ENCODE measurements at places on chromosomes 16 and 17. TPM values are rescaled to one million over a fixed set of nuclear protein-coding genes. Genes with fewer than 3 reads are reported as not detected.

DNA sequence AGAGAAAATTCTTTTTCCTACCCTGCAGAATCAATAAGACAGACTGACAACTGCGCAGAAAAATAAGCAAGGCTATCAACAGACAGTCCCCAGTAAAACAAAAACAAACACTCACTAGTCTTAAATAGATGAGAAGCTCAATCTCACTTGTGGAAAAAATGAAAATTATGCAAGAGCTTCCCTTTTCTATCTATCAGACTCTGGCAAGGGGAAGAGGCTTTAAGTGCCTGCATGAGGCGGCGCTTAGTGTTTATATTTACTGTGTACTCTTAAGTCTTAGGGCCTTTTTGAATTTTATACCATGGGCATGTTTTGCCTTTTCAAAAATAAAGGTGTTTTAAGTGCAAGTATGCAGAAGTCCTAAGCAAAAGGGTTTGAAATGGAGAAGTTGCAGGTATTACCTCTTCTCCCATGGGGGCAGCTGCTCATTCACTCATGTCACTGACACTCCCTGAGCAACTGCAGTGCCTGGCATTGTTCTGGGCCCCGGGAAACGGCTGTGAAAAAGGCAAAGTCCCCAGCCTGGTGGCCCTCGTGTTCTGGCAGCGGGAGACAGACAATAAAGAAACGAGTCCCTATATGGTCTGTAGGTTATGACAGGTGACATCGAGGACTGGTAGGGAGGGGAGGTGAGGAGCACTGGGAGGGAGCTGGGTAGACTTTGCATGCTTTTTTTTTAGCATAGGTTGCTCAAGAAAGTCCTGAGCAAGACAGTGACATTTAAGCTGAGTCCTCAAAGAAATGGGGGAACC, 35.2 kb downstream of the HSBP1 start:
- no peaks in the 10 kb centered on the region for H3K27me3 ChIP-seq
- H3K4me1 ChIP-seq, result no peaks in the 10 kb centered on the region
- H3K4me3 ChIP-seq, result no peak overlapping the region
- no peak overlapping the region for H3K27ac ChIP-seq
- no peaks in the 10 kb centered on the region for H3K36me3 ChIP-seq

GRCh38 chr17:2881295-2881694, 85.1 kb downstream of the RAP1GAP2 start:
- no peak overlapping the region for H3K27ac ChIP-seq
- no peak overlapping the region for H3K4me3 ChIP-seq
- no peaks in the 10 kb centered on the region for H3K4me1 ChIP-seq
- DNase-seq, result no peak
- H3K36me3 ChIP-seq, result no peaks in the 10 kb centered on the region

The TP53TG3B gene
- total RNA-seq, result not detected

GRCh38 chr16:57284952-57285363, 486 bp upstream of the PLLP start:
- no peaks in the 10 kb centered on the region for H3K36me3 ChIP-seq
- H3K4me1 ChIP-seq, result peaks cover 2% of the 10 kb centered on the region
- H3K4me3 ChIP-seq, result peak overlapping the region; percentile 54
- peaks cover 38% of the 10 kb centered on the region for H3K27me3 ChIP-seq
- no peak for DNase-seq

The ORC6 gene
- 6.2 TPM for total RNA-seq

- no peak overlapping the region for H3K27ac ChIP-seq
- no peaks in the 10 kb centered on the region for H3K4me1 ChIP-seq
- H3K4me3 ChIP-seq, result no peak overlapping the region
Measured at GRCh38 chr17:12127667-12128066, 107.0 kb downstream of the MAP2K4 start.

The QRICH2 gene
- total RNA-seq, result 3.2 TPM

- H3K27ac ChIP-seq, result no peak overlapping the region
- DNase-seq, result no peak
- no peaks in the 10 kb centered on the region for H3K27me3 ChIP-seq
- H3K36me3 ChIP-seq, result no peaks in the 10 kb centered on the region
- no peaks in the 10 kb centered on the region for H3K4me1 ChIP-seq
Measured at GRCh38 chr16:85563515-85564276, 49.4 kb upstream of the GSE1 start.

- peaks cover 39% of the 10 kb centered on the region for H3K4me1 ChIP-seq
- no peak overlapping the region for H3K4me3 ChIP-seq
- no peak for DNase-seq
Measured at GRCh38 chr17:42783791-42784138, 3.4 kb downstream of the WNK4 start.

DNA sequence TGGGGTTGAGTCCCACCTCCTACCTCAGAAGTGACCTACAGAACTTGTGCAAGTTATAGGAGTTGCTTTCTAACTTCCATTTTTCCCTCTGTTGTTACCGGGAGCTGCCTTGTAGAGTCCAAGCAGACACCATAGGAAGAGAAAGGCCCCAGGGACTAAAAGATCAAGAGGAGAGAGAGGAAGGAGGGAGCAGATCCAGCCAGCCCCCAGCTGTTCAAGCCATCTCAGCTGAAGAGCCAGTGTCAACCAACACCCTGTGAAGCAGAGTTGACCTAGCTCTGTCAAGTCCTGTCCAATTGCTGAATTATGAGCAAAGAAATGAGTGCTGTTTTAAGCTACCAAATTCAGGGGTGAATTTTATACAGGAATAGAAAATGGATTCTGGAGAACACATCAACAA, 34.9 kb upstream of the CACNG4 start:
- no peak for DNase-seq
- H3K27me3 ChIP-seq, result peaks cover 2% of the 10 kb centered on the region
- no peak overlapping the region for H3K4me3 ChIP-seq
- H3K27ac ChIP-seq, result no peak overlapping the region
- no peaks in the 10 kb centered on the region for H3K4me1 ChIP-seq
- no peaks in the 10 kb centered on the region for H3K36me3 ChIP-seq

GRCh38 chr16:82201926-82202325, 31.9 kb upstream of the MPHOSPH6 start:
- no peak overlapping the region for H3K27ac ChIP-seq
- H3K4me3 ChIP-seq, result no peak overlapping the region
- H3K27me3 ChIP-seq, result no peaks in the 10 kb centered on the region
- H3K36me3 ChIP-seq, result no peaks in the 10 kb centered on the region

DNA sequence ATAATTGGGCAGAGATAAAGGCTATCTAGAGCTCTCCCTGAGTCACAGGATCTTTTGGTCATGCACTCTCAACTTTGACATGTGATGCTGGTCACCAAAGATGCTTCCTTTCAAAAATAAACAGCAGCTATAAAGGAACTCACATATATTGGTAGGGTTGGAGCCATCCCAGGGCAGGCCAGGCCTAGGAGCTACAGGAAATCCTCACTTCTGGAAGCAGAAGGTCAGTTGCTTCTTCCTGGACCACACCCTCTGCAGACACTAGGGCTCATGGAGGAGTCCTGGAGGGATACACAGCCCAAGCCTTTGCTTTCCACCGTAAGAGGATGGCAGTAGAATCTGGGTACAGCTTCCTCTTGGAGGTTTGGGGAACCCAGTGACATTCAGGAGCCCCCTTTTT, 24.6 kb downstream of the SOST start:
- H3K27me3 ChIP-seq, result no peaks in the 10 kb centered on the region
- no peak overlapping the region for H3K27ac ChIP-seq
- no peaks in the 10 kb centered on the region for H3K4me1 ChIP-seq
- no peaks in the 10 kb centered on the region for H3K36me3 ChIP-seq
- H3K4me3 ChIP-seq, result no peak overlapping the region
- DNase-seq, result no peak

GRCh38 chr16:75343286-75343685, 90.0 kb downstream of the CFDP1 start:
- H3K27ac ChIP-seq, result no peak overlapping the region
- H3K27me3 ChIP-seq, result no peaks in the 10 kb centered on the region
- DNase-seq, result no peak
- H3K36me3 ChIP-seq, result peaks cover 10% of the 10 kb centered on the region

The FADS6 gene
- not detected for total RNA-seq

The CES1 gene
- 3.3 TPM for total RNA-seq

DNA sequence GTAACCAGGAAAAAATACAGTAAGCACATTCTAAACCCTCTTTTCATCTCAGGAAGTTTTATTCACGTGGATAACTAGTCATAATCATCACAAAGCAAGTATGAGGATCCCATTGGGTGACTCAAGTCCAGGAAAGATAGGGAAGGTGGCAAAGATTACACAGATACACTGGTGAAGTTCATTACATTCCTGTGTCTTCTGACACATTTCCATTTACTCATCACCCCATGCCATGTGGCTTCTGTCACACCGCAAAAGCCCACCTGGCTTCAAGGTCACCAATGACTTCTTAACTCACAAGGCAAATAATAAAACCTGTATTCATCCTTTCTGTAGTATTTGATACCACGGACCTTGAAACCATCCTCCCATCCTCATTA, 17.0 kb downstream of the HS3ST3A1 start:
- H3K4me3 ChIP-seq, result no peak overlapping the region
- H3K27ac ChIP-seq, result no peak overlapping the region
- no peaks in the 10 kb centered on the region for H3K36me3 ChIP-seq

- H3K4me3 ChIP-seq, result no peak overlapping the region
- no peak overlapping the region for H3K27ac ChIP-seq
Measured at GRCh38 chr16:57911743-57912142, 59.2 kb downstream of the CNGB1 start.

The NPIPB2 gene
- total RNA-seq, result 19.5 TPM

- no peak overlapping the region for H3K27ac ChIP-seq
- no peaks in the 10 kb centered on the region for H3K4me1 ChIP-seq
- H3K27me3 ChIP-seq, result no peaks in the 10 kb centered on the region
- DNase-seq, result no peak
- no peak overlapping the region for H3K4me3 ChIP-seq
Measured at GRCh38 chr16:72915331-72915730, 132.6 kb downstream of the ZFHX3 start.

DNA sequence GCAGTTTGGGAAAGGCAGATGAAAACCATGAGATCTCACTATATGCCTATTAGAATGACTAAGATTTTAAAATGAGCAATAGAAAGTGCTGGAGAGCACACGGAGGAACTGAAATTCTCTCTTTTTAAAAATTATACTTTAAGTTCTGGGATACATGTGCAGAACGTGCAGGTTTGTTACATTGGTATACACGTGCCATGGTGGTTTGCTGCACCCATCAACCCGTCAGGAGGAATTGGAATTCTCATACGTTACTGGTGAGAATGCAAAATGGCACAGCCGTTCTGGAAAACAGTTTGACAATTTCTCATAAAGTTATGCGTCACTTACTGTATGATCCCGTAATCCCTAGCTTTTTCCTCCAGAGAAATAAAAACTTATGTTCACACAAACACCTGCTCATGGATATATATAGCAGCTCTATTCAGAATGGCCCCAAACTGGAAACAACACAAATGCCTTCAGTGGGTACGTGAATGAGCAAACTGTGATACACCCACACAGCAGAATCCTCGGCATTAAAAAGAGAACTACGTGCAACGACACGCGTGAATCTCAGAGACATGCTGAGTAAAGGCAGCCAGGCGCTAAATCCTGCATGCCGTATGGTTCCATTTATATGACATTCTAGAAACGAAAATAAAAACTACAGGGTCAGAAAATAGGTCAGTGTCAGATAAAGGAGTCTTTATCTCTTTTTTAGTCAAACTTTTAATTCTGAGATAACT, 11.8 kb downstream of the PIK3R6 start:
- peaks cover 14% of the 10 kb centered on the region for H3K4me1 ChIP-seq
- no peak overlapping the region for H3K27ac ChIP-seq
- no peaks in the 10 kb centered on the region for H3K36me3 ChIP-seq
- H3K4me3 ChIP-seq, result no peak overlapping the region
- H3K27me3 ChIP-seq, result no peaks in the 10 kb centered on the region

DNA sequence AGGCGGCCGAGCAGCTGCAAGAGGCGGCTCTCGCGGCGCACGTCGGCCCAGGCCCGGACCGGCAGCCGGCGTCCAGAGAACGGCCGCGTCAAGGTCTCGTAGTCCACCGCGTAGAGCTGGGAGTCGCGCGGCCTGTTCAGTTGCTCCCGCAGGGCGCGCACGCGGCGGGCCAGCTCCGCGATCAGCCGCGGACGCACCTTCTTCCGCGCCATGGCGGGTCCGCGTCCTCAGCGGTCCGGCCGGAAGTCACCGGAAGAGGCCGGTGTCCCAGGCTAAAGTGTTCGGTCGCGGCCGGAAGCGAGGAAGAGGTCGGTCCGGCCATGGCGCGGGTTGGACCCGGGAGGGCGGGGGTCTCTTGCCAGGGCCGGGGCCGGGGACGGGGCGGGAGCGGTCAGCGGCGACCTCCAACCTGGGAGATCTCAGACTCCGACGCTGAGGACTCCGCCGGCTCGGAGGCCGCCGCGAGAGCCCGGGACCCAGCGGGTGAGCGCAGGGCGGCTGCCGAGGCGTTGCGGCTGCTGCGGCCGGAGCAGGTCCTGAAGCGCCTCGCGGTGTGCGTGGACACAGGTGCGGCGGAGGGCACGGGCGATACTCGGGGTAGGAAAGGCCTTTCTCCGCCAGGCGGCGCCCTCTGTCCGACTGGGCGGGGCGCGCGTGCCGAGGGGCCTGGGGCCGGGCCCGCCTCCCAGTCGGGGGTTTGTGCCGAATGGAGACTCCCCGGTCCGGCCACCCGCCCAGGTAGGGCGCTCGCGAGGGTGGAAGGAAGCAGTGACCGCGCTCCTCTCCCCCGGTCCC, at the start of gene MRPS34:
Gene MRPS34, minus strand, starts transcription at position 227 of the 795 bp plus-strand sequence. Its CDS starts 15 bp downstream, at position 212.
- peak; percentile 64 for DNase-seq
- peak within 1 kb of the TSS; percentile 79 for H3K4me3 ChIP-seq
- no peaks in the 10 kb centered on the region for H3K27me3 ChIP-seq
- H3K4me1 ChIP-seq, result peaks cover 4% of the 10 kb centered on the region
- H3K27ac ChIP-seq, result peak within 1 kb of the TSS; percentile 54

The NPB gene
- total RNA-seq, result 0.41 TPM

DNA sequence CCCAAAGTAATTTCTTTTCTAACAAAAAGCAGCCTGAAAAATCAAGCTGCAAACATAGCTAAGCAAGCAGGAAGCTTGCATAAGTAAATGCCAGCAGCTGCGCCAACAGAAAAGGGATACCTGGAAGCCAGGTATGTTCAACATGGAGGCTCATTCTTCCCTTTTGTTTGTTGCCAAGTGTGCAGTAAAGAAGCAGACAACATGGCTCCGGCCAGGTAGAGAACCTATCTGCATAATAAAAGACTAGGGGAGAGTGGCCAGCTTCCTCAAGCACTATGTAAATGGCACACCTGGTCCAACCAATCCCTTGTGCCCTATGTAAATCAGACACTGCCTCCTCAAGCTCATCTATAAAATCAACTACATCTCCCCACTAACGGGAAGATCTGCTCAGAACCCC, 1407.0 kb downstream of the CDH11 start:
- no peak for DNase-seq
- no peaks in the 10 kb centered on the region for H3K36me3 ChIP-seq
- H3K27me3 ChIP-seq, result no peaks in the 10 kb centered on the region
- H3K4me3 ChIP-seq, result no peak overlapping the region
- no peaks in the 10 kb centered on the region for H3K4me1 ChIP-seq

The ERBB2 gene
- total RNA-seq, result 4.6 TPM

GRCh38 chr16:25023556-25023955, 8.4 kb upstream of the ARHGAP17 start:
- no peak overlapping the region for H3K4me3 ChIP-seq
- H3K4me1 ChIP-seq, result peaks cover 7% of the 10 kb centered on the region
- no peaks in the 10 kb centered on the region for H3K27me3 ChIP-seq
- DNase-seq, result no peak
- H3K36me3 ChIP-seq, result no peaks in the 10 kb centered on the region

The GDPD3 gene
- 11.1 TPM for total RNA-seq

The FGF11 gene
- total RNA-seq, result 3.3 TPM

The DLX3 gene
- not detected for total RNA-seq

The ELMO3 gene
- total RNA-seq, result 11.7 TPM
